ENCODE measurements at places on chromosomes 7 and 10. TPM values are rescaled to one million over a fixed set of nuclear protein-coding genes. Genes with fewer than 3 reads are reported as not detected.
A peak's percentile ranks its signal among the peaks of the same experiment; 100 is the strongest.

DNA sequence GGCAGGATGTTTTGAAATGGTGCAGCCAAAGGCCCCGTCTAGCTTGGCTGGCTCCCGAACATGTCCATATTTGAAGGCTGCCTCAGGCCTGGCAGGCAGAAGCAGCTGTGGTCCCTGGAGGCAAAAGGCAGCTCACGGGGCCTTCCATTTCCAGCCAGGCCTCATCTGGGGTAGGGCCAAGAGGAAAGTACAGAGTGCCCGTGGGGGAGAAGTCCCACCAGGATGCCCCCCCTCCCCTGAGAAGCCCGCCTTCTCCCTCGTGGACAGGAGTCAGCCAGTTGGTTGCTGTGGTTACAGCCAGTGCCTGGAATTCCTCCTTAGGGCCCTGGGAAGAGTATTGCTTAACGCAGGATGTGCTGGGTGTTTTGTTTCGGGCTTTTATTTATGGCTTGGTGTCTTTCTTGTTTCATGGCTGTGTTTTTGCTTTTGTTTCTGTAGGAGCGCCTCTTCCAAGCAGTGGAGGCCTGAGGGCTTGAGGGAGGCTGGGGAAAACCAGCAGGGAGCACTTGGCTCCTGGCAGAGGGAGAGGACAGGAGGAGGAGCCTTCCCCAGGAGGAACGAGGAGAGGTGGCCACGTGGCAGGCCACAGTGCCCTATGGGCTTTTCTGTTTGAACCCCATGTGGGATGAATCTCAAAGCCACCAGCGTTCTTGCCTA, 45.4 kb downstream of the CHST3 start:
- no peaks in the 10 kb centered on the region for H3K36me3 ChIP-seq
- peaks cover 7% of the 10 kb centered on the region for H3K27me3 ChIP-seq
- peak; percentile 49 for DNase-seq
- peak overlapping the region; percentile 96 for H3K27ac ChIP-seq
- H3K4me1 ChIP-seq = peaks cover 16% of the 10 kb centered on the region

FGL2 gene
- not detected for total RNA-seq

SLC16A9 gene
- total RNA-seq = 3.8 TPM

KIF20B gene
- total RNA-seq = 12.9 TPM

PRTFDC1 gene
- total RNA-seq = 17.5 TPM
